ENCODE measurements at places on chromosomes 11 and 22. TPM values are rescaled to one million over a fixed set of nuclear protein-coding genes. Genes with fewer than 3 reads are reported as not detected.
A peak's percentile ranks its signal among the peaks of the same experiment; 100 is the strongest.

Gene PGA4
- 8.6 TPM for total RNA-seq

Gene TIMP3
- 925 TPM for total RNA-seq

Gene OR56A3
- total RNA-seq = not detected

Gene OPCML
- total RNA-seq = 2.6 TPM

Gene NXPE1
- total RNA-seq = not detected

Gene WNT11
- 14.2 TPM for total RNA-seq

Gene MRGPRE
- not detected for total RNA-seq

Gene OR52A1
- not detected for total RNA-seq

DNA sequence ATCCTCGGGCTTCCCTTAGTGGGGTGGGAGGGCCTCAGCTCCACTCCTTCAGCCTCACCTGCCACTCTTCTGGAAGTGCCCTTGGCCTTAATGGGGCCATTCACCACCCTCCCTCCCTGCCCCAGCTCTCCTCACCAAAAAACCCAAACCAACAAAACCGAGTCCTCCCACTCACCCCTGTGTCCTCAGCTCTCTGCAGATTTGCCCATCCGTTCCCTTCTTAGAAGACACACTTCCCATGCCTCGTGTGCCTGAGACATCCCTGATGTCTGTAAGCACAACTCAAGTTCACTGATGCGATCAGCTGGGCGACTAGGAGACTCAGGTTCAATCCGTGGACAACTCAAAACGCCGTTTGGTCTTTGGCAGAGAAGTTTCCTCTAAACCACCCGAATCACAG, 839.2 kb downstream of the TBC1D22A start:
- H3K4me3 ChIP-seq = no peak overlapping the region
- H3K4me1 ChIP-seq = no peaks in the 10 kb centered on the region
- no peaks in the 10 kb centered on the region for H3K27me3 ChIP-seq
- H3K36me3 ChIP-seq = no peaks in the 10 kb centered on the region

GRCh38 chr11:3861683-3862082, 6.2 kb downstream of the STIM1 start:
- no peaks in the 10 kb centered on the region for H3K36me3 ChIP-seq
- peaks cover 74% of the 10 kb centered on the region for H3K4me1 ChIP-seq
- no peak overlapping the region for H3K27ac ChIP-seq
- H3K27me3 ChIP-seq = no peaks in the 10 kb centered on the region
- H3K4me3 ChIP-seq = no peak overlapping the region
- DNase-seq = no peak

DNA sequence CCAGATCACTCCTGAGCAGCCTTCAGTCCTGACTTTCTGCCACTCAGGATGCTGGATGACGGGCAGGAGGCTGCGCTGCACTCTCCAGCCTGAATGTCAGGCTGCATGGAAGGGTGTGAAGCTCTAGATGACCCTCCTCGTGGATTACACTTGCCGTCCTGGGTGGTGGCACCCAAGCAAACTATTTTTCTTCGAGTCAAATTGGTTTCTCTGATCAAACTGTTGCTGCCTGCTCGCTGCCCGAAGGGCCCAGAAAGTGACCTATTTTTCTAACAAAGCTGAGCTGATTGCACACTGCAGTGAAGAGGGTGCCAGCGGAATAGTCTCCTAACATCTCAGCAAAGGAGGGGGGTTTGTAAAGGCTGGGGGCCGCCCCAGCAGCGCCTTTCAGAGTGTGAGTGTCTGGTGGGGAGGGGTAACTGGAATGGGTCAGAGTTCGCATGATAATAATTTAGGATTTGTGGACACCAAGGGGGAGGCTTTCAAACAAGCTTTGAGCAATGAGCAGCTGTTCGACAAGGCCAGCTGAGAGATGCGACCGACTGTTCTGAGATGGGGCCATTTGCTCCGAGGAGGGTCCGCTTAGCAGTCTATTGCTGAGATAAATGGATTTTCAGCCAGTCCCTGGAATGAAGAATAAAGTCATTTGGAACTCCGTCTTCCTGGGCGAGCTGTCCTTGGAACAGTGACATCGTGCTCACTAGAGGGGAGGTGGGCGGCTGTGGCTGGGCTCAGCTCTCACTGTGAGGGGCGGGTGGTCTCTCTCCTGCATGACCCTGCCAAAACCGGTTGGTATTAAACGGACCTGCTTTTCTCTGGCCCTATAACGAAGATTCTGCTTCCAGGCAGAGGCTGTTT, 537.6 kb downstream of the BRD1 start:
- H3K4me3 ChIP-seq = no peak overlapping the region
- no peaks in the 10 kb centered on the region for H3K36me3 ChIP-seq
- H3K4me1 ChIP-seq = no peaks in the 10 kb centered on the region
- no peak overlapping the region for H3K27ac ChIP-seq
- H3K27me3 ChIP-seq = no peaks in the 10 kb centered on the region
- DNase-seq = peak; percentile 8

- DNase-seq = peak; percentile 78
- H3K36me3 ChIP-seq = no peaks in the 10 kb centered on the region
- peaks cover 3% of the 10 kb centered on the region for H3K4me1 ChIP-seq
- H3K4me3 ChIP-seq = no peak overlapping the region
Measured at GRCh38 chr22:24175160-24175808, 6.0 kb upstream of the SUSD2 start.

DNA sequence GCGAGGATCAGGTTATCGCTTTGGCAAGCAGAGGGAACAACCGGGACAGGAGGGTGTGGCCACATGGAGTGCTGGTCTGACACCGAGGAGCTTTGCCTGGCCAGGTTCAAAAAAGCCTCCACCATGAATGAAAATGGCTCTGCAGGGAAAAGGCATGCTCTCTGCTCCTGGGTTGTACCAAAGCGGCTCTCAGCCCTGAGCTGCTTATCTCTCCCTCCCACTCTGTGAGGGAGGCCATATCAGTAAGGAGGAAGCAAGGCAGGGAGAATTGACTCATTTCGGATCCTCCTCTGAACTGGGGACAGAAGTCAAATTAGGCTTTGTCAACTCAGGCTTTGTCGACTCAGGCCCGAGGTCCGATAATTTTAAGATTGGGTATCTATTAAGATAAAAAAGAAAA, 82.9 kb upstream of the CRTAM start:
- no peak overlapping the region for H3K4me3 ChIP-seq
- H3K27ac ChIP-seq = no peak overlapping the region
- no peaks in the 10 kb centered on the region for H3K27me3 ChIP-seq
- DNase-seq = no peak
- H3K4me1 ChIP-seq = no peaks in the 10 kb centered on the region

- H3K4me1 ChIP-seq = no peaks in the 10 kb centered on the region
- H3K27me3 ChIP-seq = no peaks in the 10 kb centered on the region
- DNase-seq = peak; percentile 3
- H3K36me3 ChIP-seq = peaks cover 89% of the 10 kb centered on the region
Measured at GRCh38 chr11:8097926-8098325, 16.9 kb downstream of the TUB start.

DNA sequence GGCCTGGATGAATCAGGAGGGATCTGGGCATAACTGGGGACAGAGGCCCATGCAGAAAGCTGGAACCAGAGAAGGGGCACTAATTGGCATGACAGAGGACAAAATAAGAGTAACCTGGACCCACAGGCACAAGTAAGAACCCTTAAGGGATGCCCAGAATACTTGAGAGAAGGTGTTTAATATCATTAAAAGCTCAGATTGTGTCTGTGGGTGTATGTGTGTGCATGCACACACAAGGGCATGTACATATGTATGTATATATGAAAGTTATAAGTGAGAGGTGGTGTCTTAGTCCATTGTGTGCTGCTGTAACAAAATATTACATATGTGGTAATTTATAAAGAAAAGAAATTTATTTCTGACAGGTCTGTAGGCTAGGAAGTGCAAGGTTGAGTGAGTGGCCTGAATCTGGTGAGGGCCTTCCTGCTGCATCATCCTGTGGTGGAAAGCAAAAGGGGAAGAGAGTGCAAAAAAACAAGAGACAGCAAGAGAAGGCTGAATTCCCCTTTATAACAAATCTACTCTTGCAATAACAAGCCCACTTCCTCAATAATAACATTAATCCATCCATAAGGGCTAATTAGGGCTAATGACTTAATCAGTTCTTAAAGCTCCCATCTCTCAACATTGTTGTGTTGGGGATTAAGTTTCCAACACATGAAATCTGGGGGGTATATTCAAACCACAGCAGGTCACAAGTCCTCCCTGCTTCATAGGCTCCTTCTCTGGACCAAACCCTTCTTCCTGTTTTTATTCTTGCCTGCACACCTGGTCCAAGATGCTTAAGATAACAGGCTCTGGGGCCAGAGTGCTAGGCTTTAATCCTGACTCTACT, 68.3 kb upstream of the POU2AF2 start:
- H3K4me3 ChIP-seq = no peak overlapping the region
- no peak overlapping the region for H3K27ac ChIP-seq
- no peaks in the 10 kb centered on the region for H3K4me1 ChIP-seq
- H3K27me3 ChIP-seq = no peaks in the 10 kb centered on the region

- no peak overlapping the region for H3K4me3 ChIP-seq
- H3K27me3 ChIP-seq = no peaks in the 10 kb centered on the region
- no peaks in the 10 kb centered on the region for H3K4me1 ChIP-seq
Measured at GRCh38 chr11:61267437-61267841, 26.5 kb downstream of the PGA5 start.

DNA sequence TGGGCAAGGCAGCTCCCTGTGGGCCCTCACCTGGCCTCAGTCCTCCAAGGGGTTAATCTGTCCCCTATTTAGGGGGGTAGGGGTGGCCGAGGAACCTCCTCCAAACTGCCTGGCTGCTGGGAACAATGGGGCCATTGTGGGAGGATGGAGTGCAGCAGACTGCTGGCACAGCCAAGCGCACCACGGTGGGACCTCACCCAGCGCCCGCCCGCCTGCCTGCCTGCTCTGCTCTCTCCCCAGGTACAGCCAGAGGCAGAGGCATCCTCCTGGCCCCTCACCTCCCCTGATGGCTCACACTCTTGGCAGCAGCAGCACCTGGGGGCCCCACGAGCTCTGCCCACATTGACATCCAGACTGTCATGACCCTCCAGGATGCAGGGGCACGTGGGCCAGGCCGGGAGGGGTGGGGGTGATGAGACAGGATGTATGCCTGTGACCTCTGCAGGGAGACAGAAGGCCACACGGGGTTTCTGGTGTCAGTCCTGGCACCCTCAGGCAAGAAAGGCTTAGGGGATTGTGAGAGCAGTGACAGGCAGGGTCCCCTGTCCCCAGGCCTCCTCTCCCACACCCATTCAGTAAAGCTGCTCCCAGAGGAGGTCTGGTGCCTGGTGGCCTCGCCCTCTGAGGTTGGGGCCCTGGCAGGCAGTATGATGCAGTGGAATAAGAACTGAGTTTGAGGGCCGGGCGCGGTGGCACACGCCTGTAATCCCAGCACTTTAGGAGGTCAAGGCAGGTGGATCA, 11.4 kb downstream of the BCL9L start:
- H3K27ac ChIP-seq = peak overlapping the region; percentile 97
- DNase-seq = no peak
- H3K4me1 ChIP-seq = peaks cover 97% of the 10 kb centered on the region
- H3K27me3 ChIP-seq = no peaks in the 10 kb centered on the region

- no peak overlapping the region for H3K27ac ChIP-seq
- no peak for DNase-seq
- H3K36me3 ChIP-seq = no peaks in the 10 kb centered on the region
- no peaks in the 10 kb centered on the region for H3K4me1 ChIP-seq
- no peak overlapping the region for H3K4me3 ChIP-seq
- H3K27me3 ChIP-seq = peaks cover 11% of the 10 kb centered on the region
Measured at GRCh38 chr11:1656670-1657069, 27.1 kb downstream of the KRTAP5-5 start.

DNA sequence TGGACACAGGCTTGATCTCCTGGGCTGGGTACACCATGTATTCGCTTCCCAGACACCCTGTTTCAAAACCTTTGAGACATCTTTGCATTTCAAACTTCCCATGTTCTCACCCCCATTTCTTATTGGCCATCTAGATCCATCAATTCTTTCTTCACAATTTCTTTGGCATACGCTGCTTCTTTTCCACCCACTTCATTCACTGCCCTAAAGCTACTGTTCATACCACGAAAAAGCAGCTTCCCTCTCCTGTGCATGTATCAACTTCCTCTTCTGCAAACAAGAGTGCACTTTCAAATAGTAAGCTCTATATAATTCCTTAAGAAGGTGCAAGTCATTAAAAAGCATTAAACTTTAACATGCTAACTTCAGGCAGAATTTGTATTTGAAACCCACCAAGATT, 21.4 kb downstream of the UVRAG start:
- no peak overlapping the region for H3K27ac ChIP-seq
- no peak for DNase-seq
- H3K36me3 ChIP-seq = no peaks in the 10 kb centered on the region
- no peak overlapping the region for H3K4me3 ChIP-seq

GRCh38 chr22:46145361-46145851, 4.9 kb upstream of the PPARA start:
- no peaks in the 10 kb centered on the region for H3K27me3 ChIP-seq
- no peak overlapping the region for H3K27ac ChIP-seq
- DNase-seq = no peak
- no peak overlapping the region for H3K4me3 ChIP-seq
- no peaks in the 10 kb centered on the region for H3K36me3 ChIP-seq

GRCh38 chr11:68164437-68164836, 43.2 kb upstream of the CHKA start:
- H3K4me1 ChIP-seq = no peaks in the 10 kb centered on the region
- H3K4me3 ChIP-seq = no peak overlapping the region
- DNase-seq = no peak
- H3K36me3 ChIP-seq = peaks cover 91% of the 10 kb centered on the region
- H3K27ac ChIP-seq = no peak overlapping the region
- no peaks in the 10 kb centered on the region for H3K27me3 ChIP-seq

DNA sequence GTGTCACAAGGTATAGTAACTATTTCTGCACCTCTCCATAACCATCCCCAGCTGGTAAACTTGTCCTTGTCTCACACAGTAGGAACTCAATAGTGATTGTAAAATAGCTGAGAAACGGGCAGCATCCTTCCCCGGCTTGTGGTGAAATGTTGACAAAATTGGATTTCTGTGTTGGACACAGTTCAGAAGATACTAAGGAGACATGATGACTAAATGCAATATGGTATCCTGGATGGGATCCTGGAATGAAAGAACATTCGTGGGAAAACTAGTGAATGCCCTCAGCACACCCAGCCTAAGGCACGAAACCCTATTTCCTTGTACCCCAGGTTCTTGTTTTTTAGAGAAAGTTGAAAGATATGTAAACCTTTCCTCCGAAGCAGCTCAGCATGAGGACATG, 18.8 kb upstream of the OPCML start:
- no peaks in the 10 kb centered on the region for H3K36me3 ChIP-seq
- H3K27me3 ChIP-seq = no peaks in the 10 kb centered on the region
- H3K4me3 ChIP-seq = no peak overlapping the region

GRCh38 chr11:119108146-119108856, 1.2 kb downstream of the C2CD2L start:
- no peak overlapping the region for H3K27ac ChIP-seq
- peaks cover 36% of the 10 kb centered on the region for H3K36me3 ChIP-seq
- H3K4me1 ChIP-seq = peaks cover 47% of the 10 kb centered on the region

GRCh38 chr11:2122222-2122906, 16.8 kb downstream of the IGF2 start:
- H3K4me1 ChIP-seq = no peaks in the 10 kb centered on the region
- no peak overlapping the region for H3K4me3 ChIP-seq
- H3K27me3 ChIP-seq = peaks cover 24% of the 10 kb centered on the region
- DNase-seq = no peak
- no peaks in the 10 kb centered on the region for H3K36me3 ChIP-seq
